Stimulated activated CD4-positive, alpha-beta T cell treated with anti-CD3 and anti-CD28 coated beads, Interleukin-15, amount 100 ng/mL, for 1 hour (primary cell): ENCODE measurements at places on chromosomes 6 and 20.

- no peak for DNase-seq
Measured at GRCh38 chr20:47016068-47016664, 121.5 kb downstream of the EYA2 start.

- DNase-seq = no peak
Measured at GRCh38 chr6:112691289-112691688, 344.2 kb downstream of the RFPL4B start.

- no peak for DNase-seq
Measured at GRCh38 chr6:15073883-15074465, 171.9 kb upstream of the JARID2 start.

DNA sequence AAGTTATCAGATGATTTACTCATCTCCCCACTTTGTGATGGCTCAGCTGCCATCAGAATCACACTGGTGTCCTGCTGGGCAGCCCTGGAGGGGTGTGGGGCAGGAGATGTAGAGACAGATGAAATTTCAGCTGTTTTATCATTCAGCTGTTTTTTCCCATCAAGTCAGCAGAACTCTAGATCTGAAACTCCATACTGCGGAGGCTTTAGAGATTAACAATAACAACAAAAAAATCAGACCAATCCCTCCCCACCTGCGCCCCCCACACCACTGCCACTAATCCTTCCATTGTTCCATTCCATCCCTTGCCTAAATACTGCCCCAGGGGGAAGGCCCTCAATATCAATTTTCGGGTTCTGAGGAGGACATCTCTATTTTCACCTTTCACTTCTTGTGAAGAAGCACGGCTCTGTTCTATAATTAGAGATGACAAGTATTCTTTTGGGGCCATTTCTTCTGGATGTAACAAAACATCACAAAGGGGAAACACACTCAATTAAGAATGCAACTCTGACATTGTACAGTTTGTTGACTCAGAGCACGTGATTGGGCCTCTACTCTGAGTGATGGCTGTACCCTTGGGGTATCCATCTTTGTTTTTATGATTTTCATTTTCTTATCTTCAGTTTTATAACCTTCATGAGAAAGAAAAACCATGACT is 396.3 kb downstream of the ZFAND3 start:
- DNase-seq = no peak

DNA sequence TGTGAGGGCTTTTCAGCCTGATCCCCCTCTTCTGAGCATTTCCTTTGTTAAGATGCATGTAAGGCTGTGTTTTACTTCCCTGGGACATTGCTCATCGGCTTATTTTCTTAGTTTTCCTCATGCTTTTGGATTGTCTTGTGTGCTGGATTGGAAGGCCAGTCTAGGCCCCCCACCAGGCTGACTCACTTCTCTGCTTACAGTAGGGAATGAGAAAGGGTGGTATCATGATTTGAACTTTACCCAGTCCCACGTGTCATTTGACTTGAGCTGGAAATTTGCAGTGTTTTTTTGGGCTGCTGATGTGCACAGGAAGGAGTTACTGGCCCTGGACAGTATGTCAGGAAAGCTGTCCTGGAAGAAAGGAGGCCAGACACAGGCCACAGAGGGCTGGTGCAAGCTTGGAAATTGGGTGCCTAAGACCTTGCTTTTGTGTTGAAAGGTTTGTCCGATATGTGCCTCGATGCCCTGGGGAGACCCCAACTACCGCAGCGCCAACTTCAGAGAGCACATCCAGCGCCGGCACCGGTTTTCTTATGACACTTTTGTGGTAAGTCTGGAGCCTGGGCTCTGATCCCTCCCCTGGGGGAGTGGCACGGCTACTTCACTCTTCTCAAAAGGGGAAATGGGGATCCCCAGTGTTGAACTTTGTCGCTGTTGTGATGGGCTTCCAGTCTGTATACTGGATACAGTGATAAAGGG is 12.8 kb downstream of the RNF114 start:
- DNase-seq = no peak

GRCh38 chr6:16909658-16910360 is 148.5 kb upstream of the ATXN1 start:
- no peak for DNase-seq

DNA sequence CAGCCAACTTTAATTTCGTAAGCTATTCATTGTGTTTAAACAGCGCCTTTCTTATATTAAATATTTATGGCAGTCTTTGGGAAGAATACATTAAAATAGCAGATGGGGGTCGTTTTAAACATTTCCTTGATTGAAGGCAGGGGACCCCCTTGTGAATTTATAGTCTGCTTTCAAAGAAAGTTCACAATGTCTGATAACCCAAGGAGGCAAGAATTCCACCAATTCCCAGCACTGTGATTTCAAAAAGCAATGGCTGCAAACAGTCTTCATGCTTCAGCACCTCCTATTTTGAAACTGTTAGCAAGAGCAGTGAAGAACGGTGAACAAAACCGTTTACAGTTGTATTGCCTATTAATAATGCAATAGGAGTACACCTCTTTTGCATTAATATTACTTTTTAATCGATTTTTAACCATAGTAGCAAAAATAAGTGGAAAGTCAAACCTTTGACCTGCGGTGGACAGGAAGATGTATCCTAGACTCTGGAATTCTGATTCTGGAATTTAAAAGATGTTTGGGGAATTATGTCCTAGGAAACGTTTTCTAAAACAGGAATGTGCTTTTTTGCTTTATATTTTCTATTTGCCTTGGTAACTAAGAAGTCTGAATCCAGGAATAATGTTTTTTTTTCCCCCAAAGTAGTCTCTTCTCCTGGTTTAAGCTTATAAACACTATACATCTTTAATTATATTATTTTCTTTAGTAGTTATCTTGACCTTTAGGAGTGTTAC is 393.0 kb downstream of the CDKAL1 start:
- DNase-seq = no peak

GRCh38 chr6:15329197-15329671 is 83.4 kb downstream of the JARID2 start:
- DNase-seq = no peak

DNA sequence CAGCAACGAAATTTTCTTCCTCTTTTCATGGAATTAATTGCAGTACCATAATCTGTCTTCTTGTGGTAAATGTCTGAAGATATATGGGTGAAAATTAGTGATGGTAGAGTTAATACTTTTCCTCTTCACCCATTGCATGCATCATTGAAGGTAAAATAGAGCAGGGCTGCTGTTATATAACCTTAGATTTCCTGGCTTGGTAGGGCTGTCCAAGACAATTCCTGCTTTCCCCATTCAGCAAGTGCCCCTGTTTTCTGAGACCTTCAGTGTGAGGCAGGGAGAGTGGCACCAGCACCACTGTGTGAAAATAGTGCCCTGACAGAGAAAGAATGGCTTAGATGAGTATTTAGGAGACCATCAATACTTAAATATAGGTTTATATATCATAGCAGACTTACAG is 202.0 kb downstream of the ZFAND3 start:
- no peak for DNase-seq

DNA sequence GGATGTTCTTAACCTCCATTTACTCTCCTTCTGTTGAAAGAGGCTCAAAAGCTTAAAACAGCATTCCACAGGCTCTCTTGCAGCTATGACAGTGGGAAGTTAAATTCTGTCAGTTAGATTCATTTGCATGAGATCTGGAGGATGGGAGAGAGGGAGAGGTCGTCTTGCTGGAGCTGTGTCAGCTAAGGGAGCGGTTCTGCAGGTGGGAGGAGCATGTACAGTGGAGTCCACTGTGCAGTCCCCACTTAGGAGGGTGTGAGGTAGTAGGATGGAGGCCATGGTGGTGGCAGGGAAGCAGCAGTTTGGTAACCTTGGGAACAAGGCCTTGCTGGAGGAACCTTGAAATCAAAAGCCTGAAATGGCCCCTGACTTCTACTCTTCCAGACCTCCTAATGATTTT is 12.0 kb upstream of the B4GALT5 start:
- DNase-seq = no peak

GRCh38 chr20:44390280-44390679 is 34.8 kb downstream of the HNF4A start:
- no peak for DNase-seq

GRCh38 chr20:58043236-58044140 is 185.0 kb downstream of the ANKRD60 start:
- DNase-seq = no peak

GRCh38 chr20:5181492-5181891 is 54.7 kb downstream of the CDS2 start:
- DNase-seq = no peak

- DNase-seq = no peak
Measured at GRCh38 chr20:54622333-54623295, 147.2 kb downstream of the DOK5 start.

DNA sequence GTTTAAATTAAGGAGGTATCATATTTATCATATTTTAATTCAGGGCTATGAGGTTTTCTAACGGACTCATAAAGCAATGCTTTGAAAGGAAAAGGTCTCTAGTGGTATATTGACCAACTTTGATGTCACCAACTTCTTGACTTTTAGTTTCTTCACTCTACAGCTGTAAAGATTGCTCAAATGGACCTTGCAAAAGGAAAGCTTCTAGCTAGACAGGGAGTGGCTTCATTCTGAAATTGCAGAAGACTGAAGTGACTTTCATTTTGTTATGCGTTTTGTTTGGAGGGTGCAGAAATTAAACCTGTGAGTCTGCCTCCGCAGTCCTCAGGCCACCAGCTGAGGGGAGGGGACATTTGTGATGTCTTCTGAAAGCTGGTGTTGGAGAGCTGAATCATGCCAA is 95.7 kb downstream of the SLC24A3 start:
- DNase-seq = no peak

DNA sequence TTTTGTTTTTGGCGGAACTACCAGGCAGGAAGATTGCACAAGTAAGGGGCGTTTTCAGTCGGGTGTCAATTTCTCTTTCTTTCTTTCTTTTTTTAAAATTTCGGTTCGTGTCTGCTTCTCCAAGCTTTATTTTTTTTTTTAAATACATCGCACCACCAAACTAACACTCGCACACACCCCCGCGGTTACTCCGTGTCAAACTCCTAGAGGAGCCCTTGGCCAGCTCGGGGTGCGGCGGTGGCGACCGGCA is 338 bp downstream of the UTRN start:
- DNase-seq = no peak

GRCh38 chr6:160069050-160069454 is 52.6 kb upstream of the SLC22A1 start:
- no peak for DNase-seq

DNA sequence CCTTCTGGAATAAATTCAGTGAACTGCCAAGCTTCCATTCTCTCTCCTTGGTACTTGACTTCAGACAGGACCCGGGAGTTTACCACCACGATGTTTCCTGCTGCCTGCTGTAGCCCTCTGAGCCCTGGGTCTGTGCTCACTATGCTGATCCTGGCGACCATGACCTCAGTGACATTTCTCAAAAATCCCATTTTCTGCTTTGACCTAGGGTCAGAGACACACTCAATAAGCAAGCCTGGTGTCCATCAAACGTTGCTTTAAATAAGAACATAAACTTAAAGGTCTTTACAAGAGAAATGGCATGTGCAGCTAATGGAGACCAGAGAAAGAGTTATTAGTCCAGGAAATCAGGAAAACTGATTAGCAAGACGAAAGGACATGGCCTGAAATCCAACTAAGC is 509.7 kb upstream of the SULF2 start:
- DNase-seq = no peak

GRCh38 chr6:142174703-142175102 is 27.6 kb downstream of the VTA1 start:
- DNase-seq = no peak

GRCh38 chr6:169961772-169962561 is 210.5 kb downstream of the ERMARD start:
- DNase-seq = peak; percentile 14

DNA sequence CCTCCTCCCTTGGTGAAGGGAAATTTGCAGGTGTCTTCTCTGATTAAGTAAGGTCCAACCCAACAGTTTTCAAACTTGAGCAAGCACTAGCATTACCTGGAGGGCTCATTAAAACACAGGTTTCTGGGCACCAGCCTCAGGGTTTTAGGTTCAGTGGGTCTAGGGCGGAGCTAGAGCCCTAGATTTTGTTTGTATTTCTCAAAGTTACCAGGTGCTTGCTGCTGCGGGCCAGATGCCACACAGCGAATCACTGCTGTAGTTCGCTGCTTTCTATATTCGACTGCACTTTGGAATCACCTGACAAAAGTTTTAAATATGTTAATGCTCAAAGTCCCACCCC is 869 bp downstream of the COL21A1 start:
- DNase-seq = no peak

DNA sequence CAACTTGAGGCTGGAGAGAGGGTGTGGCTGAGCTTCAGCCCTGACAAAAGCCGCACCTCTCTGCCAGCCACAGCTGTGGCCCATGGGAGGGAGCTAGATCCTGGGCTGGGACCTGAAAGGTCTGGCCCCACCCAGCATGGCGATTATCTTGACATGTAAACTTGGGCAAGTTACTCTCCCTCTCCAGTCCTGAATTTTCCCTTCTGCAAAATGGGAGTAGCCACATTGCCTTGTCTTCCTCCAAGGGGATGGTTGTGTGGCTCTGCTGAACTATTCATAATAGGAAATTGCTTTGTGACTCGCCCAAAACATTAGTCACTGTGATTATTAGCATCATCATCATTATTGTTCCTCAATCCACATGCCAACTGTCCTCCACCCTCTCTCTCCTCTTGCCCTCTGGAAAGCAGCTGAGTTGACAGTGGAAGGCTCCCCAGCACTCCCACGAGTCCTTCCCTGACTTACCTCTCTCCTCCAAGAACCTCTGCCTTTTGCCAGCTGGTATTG is 23.0 kb upstream of the RBPJL start:
- no peak for DNase-seq

DNA sequence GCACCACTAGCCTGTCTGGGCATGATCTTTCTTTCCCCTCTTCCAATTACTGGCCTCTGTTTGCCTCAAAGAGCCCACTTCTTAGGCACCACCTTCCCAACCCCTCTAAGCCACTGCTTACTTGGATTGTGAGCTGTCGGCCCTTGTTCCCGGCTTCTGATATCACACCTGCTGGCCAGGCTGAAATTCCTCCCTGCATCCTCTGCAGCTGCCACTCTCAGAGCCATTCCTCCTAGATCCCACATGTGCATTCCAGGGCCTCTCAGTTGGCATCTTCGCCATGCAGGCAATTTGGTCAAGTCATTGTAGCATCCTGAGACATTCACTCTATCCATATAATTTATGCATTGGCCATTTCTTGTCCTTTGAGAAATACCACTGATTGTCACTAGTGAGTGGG is 135.9 kb downstream of the OLIG3 start:
- no peak for DNase-seq

- no peak for DNase-seq
Measured at GRCh38 chr20:10288954-10289646, 70.5 kb downstream of the SNAP25 start.

GRCh38 chr6:51387907-51388306 is 569.2 kb downstream of the TFAP2B start:
- DNase-seq = no peak

- no peak for DNase-seq
Measured at GRCh38 chr6:113777601-113778000, 79.5 kb upstream of the MARCKS start.

- no peak for DNase-seq
Measured at GRCh38 chr6:97947841-97948240, 664.8 kb upstream of the MMS22L start.
